ENCODE measurements at places on chromosomes 6 and 20. TPM values are rescaled to one million over a fixed set of nuclear protein-coding genes. Genes with fewer than 3 reads are reported as not detected.

- DNase-seq, result no peak
Measured at GRCh38 chr20:45279992-45280391, 25.6 kb upstream of the SLPI start.

Gene GSTA4
- 35.6 TPM for total RNA-seq

Gene ULBP2
- not detected for total RNA-seq

GRCh38 chr6:106684011-106684410 is 54.6 kb downstream of the QRSL1 start:
- no peak for DNase-seq

- no peak for DNase-seq
Measured at GRCh38 chr20:59925359-59925758, 8.1 kb downstream of the SYCP2 start.

GRCh38 chr6:66731310-66731709 is 1024.3 kb upstream of the EYS start:
- no peak for DNase-seq

- DNase-seq, result no peak
Measured at GRCh38 chr20:37452236-37452635, 68.8 kb upstream of the NNAT start.

- peak; percentile 60 for DNase-seq
Measured at GRCh38 chr6:41966961-41967311, 25.3 kb upstream of the CCND3 start.

Gene PKIB
- 62.9 TPM for total RNA-seq

- peak; percentile 79 for DNase-seq
Measured at GRCh38 chr6:170371588-170371987, 65.0 kb downstream of the FAM120B start.

GRCh38 chr20:4304601-4305000 is 289.2 kb upstream of the RNF24 start:
- DNase-seq, result no peak

Gene COL9A1
- 4.7 TPM for total RNA-seq

DNA sequence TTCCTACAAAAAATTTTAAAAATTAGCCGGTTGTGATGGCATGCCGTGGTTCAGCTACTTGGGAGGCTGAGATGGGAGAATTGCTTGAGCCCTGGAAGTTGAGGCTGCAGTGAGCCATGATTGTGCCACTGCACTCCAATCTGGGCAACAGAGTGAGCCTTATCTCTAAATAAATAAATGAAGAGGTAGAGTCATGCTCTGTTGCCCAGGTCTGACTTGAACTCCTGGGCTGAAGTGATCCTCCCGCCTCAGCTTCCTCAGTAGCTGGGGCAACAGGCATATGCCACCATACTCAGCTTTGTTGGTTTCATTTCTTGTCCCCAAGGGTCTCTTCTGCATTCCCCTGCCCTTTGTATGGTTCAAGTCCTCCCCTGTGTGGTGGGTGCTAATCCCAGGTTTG is 17.0 kb downstream of the HSPA1B start:
- DNase-seq, result peak; percentile 22

GRCh38 chr6:122472022-122472340 is 374 bp upstream of the SERINC1 start:
- no peak for DNase-seq

Gene LINC00237
- total RNA-seq, result 3.7 TPM

Gene PSORS1C2
- total RNA-seq, result 0.07 TPM

- no peak for DNase-seq
Measured at GRCh38 chr6:23073821-23074220, 504.5 kb downstream of the HDGFL1 start.

DNA sequence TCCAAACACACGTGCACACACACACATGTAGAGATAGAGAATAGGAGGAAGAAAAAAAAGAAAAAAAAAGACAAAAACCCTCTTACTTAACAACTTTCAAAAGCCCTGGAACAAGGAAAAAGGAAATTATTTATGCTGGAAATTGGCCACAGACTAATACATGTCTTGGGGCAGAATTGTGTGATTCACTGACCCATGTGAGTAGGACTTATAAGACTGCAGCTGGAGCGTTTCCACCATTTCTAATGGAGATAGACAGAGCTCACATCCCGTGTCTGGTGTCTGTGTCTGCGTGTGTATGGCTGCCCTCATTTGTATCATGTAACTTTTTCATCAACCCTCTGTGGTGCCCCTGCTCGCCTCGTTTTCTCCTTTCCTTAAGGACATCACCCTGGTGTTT is 99.8 kb upstream of the PDE10A start:
- no peak for DNase-seq

Gene FAM209B
- 0.59 TPM for total RNA-seq

DNA sequence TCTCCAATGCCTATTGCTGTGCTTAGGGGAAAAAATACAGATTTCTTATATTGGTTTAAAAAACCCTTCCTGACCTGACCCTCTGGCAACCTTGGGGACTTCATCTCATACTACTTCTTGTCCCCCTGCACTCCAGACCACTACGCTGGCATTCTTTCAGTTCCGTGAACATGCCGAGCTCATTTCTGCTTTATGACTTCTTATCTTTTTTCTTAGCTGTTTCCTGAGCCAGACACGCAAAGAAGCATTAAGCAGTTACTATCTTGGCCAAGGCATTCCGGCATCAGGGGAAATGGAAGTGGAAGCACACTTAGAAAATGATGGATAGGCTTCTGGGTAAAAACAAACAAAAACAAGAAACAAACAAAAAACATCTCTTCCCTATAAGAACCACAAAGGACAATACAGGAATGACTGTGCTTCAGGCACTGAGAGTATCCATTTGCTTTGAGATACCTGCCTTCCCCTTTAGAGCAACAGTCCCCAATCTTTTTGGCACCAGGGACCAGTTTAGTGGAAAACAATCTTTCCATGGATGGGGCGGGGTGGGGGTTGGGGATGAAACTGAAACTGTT is 4.4 kb upstream of the CCDC28A start:
- DNase-seq, result no peak

Gene SYS1
- total RNA-seq, result 11.8 TPM

- no peak for DNase-seq
Measured at GRCh38 chr6:1708820-1709219, 99.1 kb downstream of the FOXC1 start.

GRCh38 chr20:12605751-12606150 is 403.0 kb upstream of the SPTLC3 start:
- DNase-seq, result no peak

Gene NKX2-4
- total RNA-seq, result not detected

DNA sequence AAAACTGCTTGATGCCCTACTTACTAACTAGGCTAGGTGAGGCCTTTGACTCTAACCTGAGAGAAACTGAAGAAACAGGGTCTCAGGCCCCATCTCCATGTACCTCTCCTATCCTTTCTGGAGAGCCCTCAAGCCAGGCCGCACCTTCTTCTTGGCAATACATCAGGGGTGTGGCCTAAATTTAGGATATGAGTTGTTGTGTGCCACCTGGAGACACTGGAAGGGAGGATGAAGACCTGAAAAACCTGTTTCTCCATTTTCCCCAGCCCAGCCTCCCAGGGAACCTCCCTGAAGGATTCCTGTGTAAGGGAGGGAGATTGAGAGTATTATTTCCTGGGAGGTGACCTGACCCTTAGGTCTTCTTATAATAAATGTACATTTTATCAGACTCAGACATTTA is 3.1 kb downstream of the LY6G6D start:
- peak; percentile 66 for DNase-seq

DNA sequence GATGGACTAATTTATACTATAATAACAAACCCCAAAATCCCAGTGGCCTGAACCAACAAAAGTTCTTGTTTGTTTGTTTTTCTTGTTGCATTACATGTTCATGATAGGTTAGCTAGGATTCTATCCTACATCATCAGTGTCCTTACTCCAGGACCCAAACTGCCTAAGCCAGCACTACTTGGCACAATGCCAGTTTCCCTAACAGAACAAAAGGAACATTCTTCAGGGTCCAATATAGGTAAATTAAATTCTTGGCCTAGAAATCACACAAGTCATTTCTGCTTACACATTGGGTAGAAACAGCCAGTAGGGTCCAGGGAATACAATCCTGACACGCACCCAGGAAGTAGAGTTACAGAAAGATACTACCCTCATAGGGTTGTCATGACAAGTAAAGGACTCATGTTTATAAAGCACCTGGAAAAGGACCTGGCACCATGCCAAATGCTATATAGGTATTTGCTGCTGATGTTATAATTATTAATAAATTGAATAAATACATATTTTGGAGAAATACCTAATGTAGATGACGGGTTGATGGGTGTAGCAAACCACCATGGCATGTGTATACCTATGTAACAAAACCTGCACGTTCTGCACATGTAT is 38.8 kb downstream of the RCAN2 start:
- DNase-seq, result no peak

DNA sequence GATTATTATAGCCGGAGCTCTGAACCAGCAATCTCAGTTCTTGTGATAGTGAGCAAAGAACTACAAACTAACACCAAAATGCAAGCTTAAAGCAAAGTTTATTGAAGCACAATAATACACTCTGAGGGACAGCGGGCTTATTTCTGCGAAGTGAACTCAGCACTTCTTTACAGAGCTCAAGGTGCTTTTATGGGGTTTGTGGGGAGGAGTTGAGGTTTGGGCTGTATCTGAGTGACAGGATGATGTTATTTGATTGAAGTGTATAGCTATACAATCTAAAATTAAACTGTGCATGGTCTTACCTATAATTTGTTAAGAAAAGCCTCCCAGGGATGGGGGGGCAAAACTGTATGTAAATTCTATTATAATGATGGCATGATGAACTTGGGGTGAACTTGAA is 1.0 kb upstream of the HFE start:
- no peak for DNase-seq

GRCh38 chr6:21946298-21946783 is 350.5 kb downstream of the PRL start:
- DNase-seq, result no peak

DNA sequence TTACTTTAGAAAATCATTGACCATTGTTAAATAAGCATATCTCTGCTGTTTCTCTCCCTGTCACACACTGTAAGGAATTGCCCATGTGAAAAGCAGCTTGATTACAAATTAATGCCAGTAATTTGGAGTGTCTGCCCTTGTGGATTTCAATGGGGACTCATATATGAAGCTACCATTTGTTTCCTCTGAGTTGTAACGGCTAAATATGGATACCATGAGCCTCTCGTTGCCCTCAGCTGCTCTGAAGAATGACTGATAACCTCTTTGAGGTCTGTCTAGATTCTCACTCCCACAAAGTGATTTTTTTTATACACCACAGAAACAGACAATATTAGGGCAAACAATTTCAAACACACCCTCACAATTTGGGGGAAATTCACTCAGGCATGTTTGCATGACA is 40.0 kb upstream of the MAFB start:
- DNase-seq, result no peak

GRCh38 chr6:156934069-156934460 is 156.9 kb downstream of the ARID1B start:
- no peak for DNase-seq

- DNase-seq, result peak; percentile 69
Measured at GRCh38 chr6:34047913-34048867, 97.7 kb downstream of the GRM4 start.

GRCh38 chr6:118134736-118135135 is 227.7 kb downstream of the SLC35F1 start:
- no peak for DNase-seq

DNA sequence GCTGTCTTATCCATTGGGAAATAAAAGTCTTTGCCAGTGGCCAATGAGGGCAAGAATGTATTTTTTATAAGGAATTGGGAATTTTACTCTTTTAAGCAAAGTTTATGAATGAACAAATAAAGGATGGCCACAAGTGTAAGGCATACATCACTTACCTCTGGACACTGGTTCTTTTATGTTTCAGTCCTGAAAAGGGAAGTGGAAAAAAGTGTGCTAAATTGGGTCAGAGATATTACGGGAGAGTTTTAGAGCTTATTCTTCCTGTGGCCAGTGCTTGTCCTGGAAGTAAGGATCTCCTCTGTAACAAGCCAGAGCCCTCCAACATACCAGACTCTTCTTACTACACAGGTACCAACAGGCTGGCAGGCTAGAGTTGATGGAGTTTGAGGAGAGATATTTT is 22.5 kb upstream of the RIPK1 start:
- no peak for DNase-seq

DNA sequence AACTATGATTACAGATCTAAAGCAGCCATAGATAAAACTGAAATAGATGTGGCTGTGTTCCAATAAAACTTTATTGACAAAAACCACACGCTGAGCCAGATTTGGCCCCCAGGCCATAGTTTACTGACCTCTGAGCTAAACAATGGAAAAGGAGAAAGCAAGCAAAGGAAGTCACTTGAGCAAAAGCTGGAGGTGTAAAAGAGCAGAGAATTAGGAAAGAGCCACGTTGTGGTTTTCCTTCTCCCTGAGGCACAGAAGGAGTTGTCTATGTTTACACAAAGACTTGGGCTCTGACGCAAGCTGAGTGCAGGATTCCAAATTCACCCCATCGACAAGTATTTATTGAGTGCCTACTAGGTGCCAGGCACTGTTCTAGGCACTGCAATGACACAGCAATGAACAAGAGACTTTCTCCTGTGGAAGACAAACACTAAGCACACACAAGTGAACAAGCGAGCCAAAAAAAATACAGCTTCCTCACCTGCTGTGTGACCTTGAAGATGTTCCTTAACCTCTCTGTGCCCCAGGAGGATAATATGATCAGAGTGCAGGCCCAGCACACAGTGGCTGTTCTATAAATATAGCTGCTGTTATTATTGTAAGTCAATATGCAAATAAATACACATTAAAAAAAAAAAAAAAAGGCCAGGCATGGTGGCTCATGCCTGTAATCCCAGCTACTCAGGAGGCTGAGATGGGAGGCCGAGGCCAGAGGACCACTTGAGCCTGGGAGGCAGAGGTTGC is 75.4 kb upstream of the PTPN1 start:
- no peak for DNase-seq

Gene MMP24
- 14.8 TPM for total RNA-seq

Measured in H7 (cell line).